ENCODE measurements at places on chromosomes 2 and 18.

DNA sequence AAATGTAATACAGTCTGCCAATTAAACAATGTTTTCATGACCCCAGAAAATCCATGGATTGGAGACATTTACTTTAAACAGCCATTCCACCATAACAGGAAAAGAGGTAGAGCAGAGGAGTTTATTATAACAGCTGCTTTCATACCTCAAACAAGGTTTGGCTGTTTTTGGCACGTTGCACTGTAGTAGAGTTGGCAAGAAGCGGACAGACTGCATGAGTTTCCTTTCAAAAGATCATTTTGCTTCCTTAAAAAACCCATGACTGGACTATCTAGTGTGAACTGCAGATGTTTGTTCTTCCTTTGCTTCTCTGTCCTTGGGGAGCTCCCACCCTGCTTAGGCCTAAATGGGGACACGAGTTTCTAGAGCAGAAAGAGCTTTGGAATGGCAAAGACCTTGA lies 108.5 kb upstream of the THOC1 start:
- DNase-seq = no peak

GRCh38 chr2:115779085-115779632 lies 1336.7 kb downstream of the DPP10 start:
- no peak for DNase-seq

DNA sequence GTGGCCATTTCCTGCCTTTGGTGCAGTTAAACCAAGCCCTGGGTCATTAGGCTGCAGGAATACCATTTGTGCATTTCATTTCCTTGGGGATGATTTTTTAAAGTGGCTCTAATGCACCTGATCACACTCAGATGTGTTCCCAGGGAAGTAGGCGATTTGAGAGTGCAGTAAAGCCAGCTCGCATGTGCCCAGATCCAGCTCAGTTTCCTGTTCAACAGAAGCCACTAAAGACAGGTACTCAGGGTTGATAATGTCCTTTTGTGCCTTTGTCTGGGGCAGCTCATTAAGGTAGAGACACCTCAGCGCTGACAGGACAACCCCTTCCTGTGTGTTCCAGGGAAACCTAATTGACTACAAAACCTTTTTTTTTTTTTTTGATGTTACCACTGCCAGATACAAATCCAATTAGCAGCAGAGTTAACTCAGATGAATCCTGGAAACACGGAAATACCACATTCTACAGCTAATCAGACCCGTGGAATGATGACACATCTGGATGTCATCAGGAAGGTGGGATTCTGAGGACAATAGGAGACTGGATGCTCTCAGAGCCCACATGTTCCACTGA lies 15.2 kb upstream of the CHRNA1 start:
- peak; percentile 38 for DNase-seq

GRCh38 chr2:133581010-133581760 lies 12.9 kb upstream of the NCKAP5 start:
- DNase-seq = no peak

- no peak for DNase-seq
Observed at GRCh38 chr2:36466135-36466534, 110.6 kb downstream of the CRIM1 start.

DNA sequence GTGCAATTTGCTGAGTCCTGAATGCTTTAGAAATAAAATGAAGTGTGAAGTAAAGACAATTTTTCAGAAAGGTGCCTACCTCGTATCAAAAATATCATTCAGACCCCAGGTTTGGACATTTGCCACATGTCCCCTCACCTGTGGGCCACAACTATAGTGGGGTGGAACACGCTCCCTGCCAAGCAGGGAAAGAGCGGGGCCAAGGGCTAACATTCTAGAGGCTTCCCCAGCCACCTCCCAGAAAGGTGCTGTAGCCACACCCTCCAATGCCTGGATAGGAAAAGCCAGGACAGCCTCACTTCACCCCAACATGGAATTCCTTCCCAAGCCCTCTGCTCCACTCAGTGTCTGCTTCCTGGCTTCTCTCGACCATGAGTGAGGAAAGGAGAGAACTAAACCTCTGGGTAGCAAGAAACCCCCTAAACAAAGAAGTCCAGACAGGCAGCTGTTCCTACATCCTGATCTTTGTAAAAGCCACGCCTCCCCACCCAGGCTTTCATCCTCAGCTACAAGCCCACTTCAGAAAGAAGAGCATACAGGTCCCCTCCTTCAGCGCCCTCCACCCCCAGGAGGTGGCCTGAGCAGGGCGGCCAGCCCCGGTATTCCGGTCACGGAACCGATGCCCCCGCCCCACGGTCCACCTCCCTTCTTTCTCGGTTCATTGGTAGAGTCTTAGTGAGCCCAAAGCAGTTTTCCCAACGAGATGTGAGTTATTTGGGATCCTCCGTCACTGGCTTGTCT lies 2.1 kb downstream of the COL6A3 start:
- no peak for DNase-seq

GRCh38 chr2:37832590-37833197 lies 92.4 kb upstream of the RMDN2 start:
- DNase-seq = peak; percentile 70

GRCh38 chr18:78595924-78596573 lies 383.6 kb upstream of the SALL3 start:
- no peak for DNase-seq

Data from RCC 7860 (cell line).